ENCODE measurements at places on chromosomes 6 and 20.

DNA sequence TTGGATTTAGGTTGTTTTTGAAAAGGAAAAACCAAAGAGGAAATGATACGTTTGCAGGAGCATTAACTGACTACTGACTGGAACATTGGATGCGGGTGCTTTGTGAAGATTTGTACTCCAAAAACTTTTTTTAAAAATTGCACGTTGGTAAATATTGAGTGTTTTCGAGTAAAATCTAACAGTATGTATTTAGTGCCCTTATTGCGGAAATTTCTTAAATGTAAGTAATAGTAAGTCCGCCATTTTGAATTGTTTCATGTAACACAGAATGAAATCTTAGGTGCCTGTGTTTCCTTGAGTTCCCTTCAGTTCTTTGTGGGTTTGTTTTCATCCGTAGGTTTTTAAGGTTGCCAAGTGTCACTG is 15.2 kb upstream of the LIN28B start:
- DNase-seq = peak; percentile 34

DNA sequence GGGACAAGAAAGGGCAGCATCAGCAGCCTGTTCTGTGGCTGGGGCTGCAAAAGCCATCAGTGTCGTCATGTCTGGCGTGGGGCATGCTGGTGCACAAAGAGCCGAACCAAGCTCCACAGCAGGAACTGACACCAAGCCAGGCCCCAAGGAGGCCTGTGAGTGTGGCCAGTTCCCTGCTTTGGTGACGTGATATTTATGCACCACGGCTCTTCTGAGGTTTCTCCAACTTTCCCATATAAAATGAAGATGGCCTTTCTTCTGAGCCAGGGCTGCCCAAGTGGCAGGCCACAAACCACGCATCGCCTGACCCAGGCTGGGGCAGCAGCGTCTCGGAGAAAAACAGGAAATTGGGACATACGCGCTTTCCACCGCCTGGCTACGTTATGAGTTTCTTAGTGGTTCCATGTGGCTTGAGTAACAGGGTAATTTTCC is 109.9 kb downstream of the RIN2 start:
- DNase-seq = no peak

- no peak for DNase-seq
Measured at GRCh38 chr6:149209871-149210775, 107.4 kb upstream of the TAB2 start.

- DNase-seq = no peak
Measured at GRCh38 chr6:15153191-15153590, 92.7 kb upstream of the JARID2 start.

- DNase-seq = no peak
Measured at GRCh38 chr6:44855562-44856411, 468.3 kb downstream of the CDC5L start.

DNA sequence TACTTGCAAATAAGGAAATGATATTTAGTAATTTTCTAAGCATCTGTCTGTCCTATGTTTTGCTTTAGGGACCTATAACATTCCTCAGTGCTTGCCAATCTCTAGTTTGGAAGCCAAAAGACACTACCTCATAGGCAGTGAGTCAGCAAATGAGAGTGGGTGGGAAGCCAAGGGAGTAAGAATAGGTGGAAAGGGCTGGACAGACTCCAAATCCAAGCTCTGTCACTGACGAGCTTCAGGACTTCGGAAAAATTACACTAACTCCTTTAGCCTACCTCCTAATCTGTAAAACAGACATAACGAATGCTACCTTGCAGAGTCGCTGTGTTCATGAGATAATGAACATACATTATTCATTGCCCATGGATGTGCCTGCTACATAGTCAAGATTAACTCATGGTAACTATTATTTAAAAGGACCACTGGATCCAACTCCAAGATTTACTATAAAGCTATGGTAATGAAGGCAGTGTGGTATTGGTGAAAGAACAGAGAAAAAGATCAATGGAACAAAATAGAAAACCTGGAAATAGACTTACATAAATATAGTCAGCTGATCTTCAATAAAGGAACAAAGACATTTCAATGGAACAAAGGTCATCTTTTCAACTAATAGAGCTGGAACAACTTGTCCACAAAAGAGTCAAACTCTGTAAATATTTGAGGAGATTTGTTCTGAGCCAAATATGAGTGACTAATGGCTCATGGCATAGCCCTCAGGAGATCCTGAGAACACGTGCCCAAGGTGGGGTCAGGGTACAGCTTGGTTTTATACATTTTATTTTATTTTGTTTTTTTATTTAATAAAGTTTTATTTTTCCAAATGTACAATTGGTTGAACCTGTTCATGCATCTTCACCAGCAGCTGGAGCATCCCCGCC is 64.1 kb downstream of the FAM50B start:
- peak; percentile 72 for DNase-seq

DNA sequence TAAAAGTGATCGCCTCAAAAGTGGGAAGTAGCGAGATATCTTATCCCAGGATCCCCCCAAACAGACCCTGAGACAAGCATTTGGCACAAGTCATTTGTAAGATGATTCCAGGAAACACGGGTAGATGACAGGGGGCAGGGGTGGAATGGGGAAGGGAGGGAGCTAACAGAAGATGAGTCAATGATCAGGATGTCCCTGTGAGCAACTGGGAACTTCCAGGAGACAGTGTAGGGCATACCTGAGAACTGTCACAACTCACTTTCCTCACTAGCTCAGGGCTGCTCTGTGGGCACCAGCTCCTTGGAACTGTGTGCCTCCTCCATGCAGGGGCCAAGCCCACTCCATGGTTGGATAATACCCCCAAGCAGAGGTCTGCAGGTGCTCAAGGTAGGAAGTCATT is 38.5 kb upstream of the VSX1 start:
- no peak for DNase-seq

GRCh38 chr6:14871221-14871620 is 374.6 kb upstream of the JARID2 start:
- no peak for DNase-seq

- no peak for DNase-seq
Measured at GRCh38 chr6:37362101-37362828, 8.5 kb downstream of the RNF8 start.

DNA sequence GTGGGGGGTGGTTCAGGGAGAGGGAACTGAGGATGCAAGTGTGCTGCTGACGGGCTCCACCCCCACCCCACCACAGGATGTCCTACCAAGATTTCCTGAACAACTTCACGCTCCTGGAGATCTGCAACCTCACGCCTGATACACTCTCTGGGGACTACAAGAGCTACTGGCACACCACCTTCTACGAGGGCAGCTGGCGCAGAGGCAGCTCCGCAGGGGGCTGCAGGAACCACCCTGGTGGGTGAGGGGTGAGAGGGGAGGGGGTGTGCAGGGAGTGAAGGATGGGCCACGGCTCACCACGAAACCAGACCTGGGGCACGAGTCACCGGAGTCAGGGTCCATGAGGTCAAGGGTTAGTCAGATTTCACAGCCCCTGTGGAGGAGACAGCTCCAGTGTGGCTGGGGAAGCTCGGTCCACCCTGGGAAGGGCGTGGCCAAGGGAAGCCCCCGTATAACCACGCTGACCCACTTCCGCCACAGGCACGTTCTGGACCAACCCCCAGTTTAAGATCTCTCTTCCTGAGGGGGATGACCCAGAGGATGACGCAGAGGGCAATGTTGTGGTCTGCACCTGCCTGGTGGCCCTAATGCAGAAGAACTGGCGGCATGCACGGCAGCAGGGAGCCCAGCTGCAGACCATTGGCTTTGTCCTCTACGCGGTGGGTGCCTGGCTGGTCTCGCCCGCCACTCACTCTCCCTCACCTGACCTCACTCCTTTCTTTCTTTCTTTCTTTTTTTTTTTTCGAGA is 18.3 kb downstream of the CAPN11 start:
- no peak for DNase-seq
